Fibroblast of lung (primary cell): ENCODE measurements at places on chromosomes 7 and 10. TPM values are rescaled to one million over a fixed set of nuclear protein-coding genes. Genes with fewer than 3 reads are reported as not detected.

KCNH2 gene
- 0.15 and 0.20 TPM in 2 replicates for polyA plus RNA-seq

DYNC1I1 gene
- polyA plus RNA-seq, result 0.30 and 0.44 TPM in 2 replicates

AOAH gene
- not detected in 2 replicates for polyA plus RNA-seq

COL13A1 gene
- polyA plus RNA-seq, result 5.7 and 10.7 TPM in 2 replicates

CTNNA3 gene
- polyA plus RNA-seq, result not detected in 2 replicates

ANKRD7 gene
- polyA plus RNA-seq, result 0.10 and 0.40 TPM in 2 replicates

SAMD9L gene
- 8.6 and 11.8 TPM in 2 replicates for polyA plus RNA-seq

TMEM270 gene
- polyA plus RNA-seq, result not detected in 2 replicates

SLC13A4 gene
- 0.32 and 2.3 TPM in 2 replicates for polyA plus RNA-seq

PGAM2 gene
- not detected in 2 replicates for polyA plus RNA-seq

ARHGEF35 gene
- polyA plus RNA-seq, result 1.1 and 1.9 TPM in 2 replicates

PRKG1 gene
- polyA plus RNA-seq, result 20.9 and 45.8 TPM in 2 replicates

MACC1 gene
- polyA plus RNA-seq, result under 0.01 and 0.01 TPM in 2 replicates

SEMA3C gene
- polyA plus RNA-seq, result 147 and 322 TPM in 2 replicates

PTF1A gene
- not detected in 2 replicates for polyA plus RNA-seq

ADAP1 gene
- 1.0 and 1.1 TPM in 2 replicates for polyA plus RNA-seq

ADIRF gene
- polyA plus RNA-seq, result 39.4 and 172 TPM in 2 replicates

TMEM236 gene
- 0.02 and 0.03 TPM in 2 replicates for polyA plus RNA-seq

CALD1 gene
- polyA plus RNA-seq, result 377 and 1,187 TPM in 2 replicates

DGKI gene
- 0.74 and 0.84 TPM in 2 replicates for polyA plus RNA-seq

HIP1 gene
- 30.0 and 31.3 TPM in 2 replicates for polyA plus RNA-seq

LRIT1 gene
- polyA plus RNA-seq, result not detected in 2 replicates

MCM10 gene
- 3.1 and 10.4 TPM in 2 replicates for polyA plus RNA-seq

PRSS58 gene
- not detected in 2 replicates for polyA plus RNA-seq

ACTR3C gene
- polyA plus RNA-seq, result 0.05 and 0.09 TPM in 2 replicates

CALHM1 gene
- polyA plus RNA-seq, result not detected in 2 replicates

CALML3 gene
- not detected in 2 replicates for polyA plus RNA-seq

CEP55 gene
- 16.1 and 51.6 TPM in 2 replicates for polyA plus RNA-seq

ADCYAP1R1 gene
- polyA plus RNA-seq, result not detected in 2 replicates

GRM8 gene
- not detected in 2 replicates for polyA plus RNA-seq

NAT16 gene
- polyA plus RNA-seq, result not detected in 2 replicates

AKR1C8 gene
- polyA plus RNA-seq, result not detected in 2 replicates

GRID2IP gene
- polyA plus RNA-seq, result not detected in 2 replicates

TWNK gene
- 3.8 and 6.7 TPM in 2 replicates for polyA plus RNA-seq

COMTD1 gene
- 2.0 and 2.8 TPM in 2 replicates for polyA plus RNA-seq

LIPK gene
- polyA plus RNA-seq, result not detected in 2 replicates

CAV1 gene
- polyA plus RNA-seq, result 1,245 and 1,327 TPM in 2 replicates

HPS1 gene
- 58.1 and 65.0 TPM in 2 replicates for polyA plus RNA-seq

NEBL gene
- 0.11 and 0.20 TPM in 2 replicates for polyA plus RNA-seq

PIP gene
- not detected in 2 replicates for polyA plus RNA-seq

CNTNAP2 gene
- polyA plus RNA-seq, result not detected in 2 replicates

DNMBP gene
- polyA plus RNA-seq, result 17.6 and 21.2 TPM in 2 replicates

OPN4 gene
- not detected in 2 replicates for polyA plus RNA-seq

CUZD1 gene
- 0.52 and 0.53 TPM in 2 replicates for polyA plus RNA-seq

SFMBT2 gene
- 0.52 and 1.3 TPM in 2 replicates for polyA plus RNA-seq

KIAA1549 gene
- 0.48 and 1.5 TPM in 2 replicates for polyA plus RNA-seq

MUC12 gene
- 0.95 and 1.6 TPM in 2 replicates for polyA plus RNA-seq

CCDC7 gene
- 1.0 TPM in 2 replicates for polyA plus RNA-seq

PCGF5 gene
- polyA plus RNA-seq, result 25.8 and 31.3 TPM in 2 replicates

IGFBP3 gene
- polyA plus RNA-seq, result 80.7 and 227 TPM in 2 replicates

SP8 gene
- not detected in 2 replicates for polyA plus RNA-seq

AKR1C4 gene
- polyA plus RNA-seq, result not detected in 2 replicates

COBL gene
- 0.07 and 0.10 TPM in 2 replicates for polyA plus RNA-seq

GPR15LG gene
- not detected in 2 replicates for polyA plus RNA-seq

KCNK18 gene
- not detected in 2 replicates for polyA plus RNA-seq

STEAP1B gene
- polyA plus RNA-seq, result 11.4 and 23.8 TPM in 2 replicates

GATA3 gene
- 0.02 TPM in 1 of 2 replicates, not detected in the other for polyA plus RNA-seq
